IPS DF 6.9 (cell line): ENCODE measurements at places on chromosomes 12 and 14.

DNA sequence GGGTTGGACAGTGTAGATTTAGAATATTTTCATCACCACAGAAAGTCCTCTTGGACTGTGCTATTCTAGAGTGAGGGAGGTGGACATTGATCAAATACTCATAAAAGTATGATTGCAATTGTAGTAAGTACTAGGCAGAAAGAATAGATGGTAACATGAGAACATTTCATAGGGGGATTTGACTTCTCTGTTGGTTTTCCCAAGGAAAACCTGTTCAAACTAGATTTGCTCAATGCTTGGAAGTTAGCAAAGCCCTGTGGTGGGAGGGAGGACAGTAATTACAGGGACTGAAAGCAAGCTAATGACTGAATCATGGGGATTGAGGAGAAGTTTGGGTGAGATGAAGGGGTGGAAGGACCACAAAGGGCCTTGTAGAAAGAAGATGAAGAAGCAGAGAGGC lies 24.4 kb upstream of the EID3 start:
- no peak for DNase-seq

GRCh38 chr12:22046968-22047390 lies 961 bp downstream of the CMAS start:
- DNase-seq: no peak

GRCh38 chr14:103868242-103868897 lies 21.0 kb upstream of the PPP1R13B start:
- DNase-seq: no peak

DNA sequence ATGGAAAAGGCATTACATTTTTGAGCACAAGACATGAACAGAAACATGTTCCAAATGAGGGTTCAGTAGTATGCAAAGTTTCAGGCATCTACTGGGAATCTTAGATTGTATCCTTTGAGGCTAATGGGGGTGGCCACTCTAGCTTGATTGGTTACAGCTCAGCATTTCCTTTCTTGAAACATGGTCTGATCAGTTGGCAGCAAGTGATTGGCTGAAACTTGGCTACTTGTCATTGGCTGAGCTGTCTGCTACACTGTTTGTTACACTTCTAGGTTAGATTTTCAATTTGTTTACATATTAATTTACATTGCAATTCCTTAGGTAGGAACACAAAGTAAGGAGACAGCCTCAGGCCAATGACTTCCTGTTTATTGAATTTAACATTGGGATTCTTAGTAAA lies 918.0 kb upstream of the SEL1L start:
- DNase-seq: peak; percentile 7

GRCh38 chr14:39680777-39681176 lies 248.5 kb upstream of the FBXO33 start:
- DNase-seq: no peak

GRCh38 chr14:90797919-90798318 lies 18.3 kb downstream of the TTC7B start:
- no peak for DNase-seq

GRCh38 chr14:106490442-106490841 lies 964.1 kb downstream of the TMEM121 start:
- no peak for DNase-seq

DNA sequence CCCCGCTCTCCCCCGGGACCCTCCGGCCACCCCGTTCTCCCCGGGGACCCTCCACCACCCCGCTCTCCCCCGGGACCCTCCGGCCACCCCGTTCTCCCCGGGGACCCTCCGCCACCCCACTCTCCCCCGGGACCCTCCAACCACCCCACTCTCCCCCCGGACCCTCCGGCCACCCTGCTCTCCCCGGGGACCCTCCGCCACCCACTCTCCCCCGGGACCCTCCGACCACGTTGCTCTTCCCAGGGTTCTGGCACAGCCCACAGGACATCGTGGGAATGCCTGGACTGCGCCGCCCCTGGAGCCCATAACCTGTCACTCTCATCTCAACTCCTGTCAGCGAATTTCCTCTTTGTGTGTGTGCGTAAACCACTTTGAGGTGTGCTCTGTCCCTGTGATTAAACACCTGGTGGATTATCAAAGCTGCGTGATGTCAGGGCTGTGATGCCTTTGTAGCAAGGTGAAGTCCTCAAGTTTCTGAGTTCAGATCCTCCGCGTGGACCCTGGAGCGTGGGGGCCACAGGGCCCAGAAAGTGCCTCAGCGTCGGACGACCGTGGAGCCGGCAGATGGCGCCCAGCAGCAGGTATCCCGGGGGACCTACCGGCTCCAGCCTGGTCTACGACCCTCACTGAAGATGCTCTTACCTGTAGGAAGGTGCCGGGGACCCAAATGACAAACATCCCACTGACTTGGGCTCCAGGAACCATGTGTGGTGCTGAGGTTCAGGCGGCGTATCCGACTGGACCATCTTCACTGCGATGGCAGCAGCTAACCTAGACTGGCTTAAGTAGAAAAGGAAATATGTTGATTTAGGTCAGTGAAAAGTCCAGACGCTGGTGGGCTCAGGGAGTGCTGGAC lies 63.2 kb upstream of the GALNT9 start:
- no peak for DNase-seq

- no peak for DNase-seq
These were observed 9.4 kb downstream of the SART3 start for GRCh38 chr12:108551535-108551934.

DNA sequence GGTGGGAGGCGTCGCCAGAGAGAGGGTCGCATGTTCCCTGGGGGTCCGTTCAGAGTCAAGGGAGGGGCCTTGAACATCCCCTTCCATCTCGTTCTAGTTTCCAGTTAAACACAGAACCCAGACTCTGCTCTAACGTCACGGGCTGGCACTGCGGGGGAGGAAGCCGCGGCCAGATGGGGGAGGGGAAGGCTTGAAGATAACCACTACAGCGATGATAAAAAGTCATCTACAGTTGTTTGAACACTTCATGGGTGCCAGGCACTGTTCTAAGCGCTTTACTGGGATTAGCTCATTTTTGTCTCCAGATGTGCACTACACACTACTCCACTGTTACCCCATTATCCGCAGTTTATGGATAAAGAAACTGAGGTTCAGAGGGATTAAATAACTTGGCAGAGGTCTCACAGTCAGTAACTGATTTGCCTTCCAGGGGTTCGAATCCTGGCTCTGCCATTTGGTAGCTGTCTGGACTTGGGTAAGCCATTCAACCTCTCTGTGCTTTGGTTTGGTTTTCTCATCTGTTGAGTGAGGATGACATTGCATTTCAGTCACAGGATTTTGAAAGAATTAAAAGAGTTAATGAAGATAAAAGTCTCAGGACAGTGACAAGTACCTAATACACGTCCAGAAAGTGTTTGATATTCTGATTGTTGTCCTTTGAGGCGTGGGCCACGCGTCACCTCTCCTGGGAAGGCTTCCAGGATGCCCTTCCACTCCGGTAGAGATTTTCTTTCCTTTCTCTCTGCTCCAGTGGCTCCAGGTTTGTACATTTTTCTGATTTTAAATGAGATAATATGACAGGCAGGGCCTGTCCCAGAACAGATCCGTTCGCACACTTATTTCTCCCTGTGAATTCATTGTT lies 798 bp upstream of the RASAL1 start:
- DNase-seq: no peak

DNA sequence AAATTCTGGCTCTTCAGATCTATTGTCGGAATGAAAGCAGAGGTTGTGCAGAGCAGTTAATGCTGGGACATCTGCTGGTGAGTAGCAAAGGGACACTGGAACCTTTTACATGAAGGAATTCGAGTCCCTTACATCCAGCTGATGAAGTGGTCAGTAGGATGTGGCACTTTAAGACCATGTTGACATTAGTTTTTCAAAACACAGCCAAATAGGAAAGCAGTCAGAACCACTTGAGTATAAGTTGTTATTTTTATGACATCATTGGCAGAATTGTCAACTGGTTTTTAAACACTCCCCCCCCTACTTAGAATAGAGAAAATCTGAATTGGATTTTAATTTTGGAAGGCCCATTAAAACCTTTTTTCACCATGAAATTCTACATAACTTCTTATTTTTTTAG lies 46.8 kb upstream of the AMN start:
- DNase-seq: no peak

DNA sequence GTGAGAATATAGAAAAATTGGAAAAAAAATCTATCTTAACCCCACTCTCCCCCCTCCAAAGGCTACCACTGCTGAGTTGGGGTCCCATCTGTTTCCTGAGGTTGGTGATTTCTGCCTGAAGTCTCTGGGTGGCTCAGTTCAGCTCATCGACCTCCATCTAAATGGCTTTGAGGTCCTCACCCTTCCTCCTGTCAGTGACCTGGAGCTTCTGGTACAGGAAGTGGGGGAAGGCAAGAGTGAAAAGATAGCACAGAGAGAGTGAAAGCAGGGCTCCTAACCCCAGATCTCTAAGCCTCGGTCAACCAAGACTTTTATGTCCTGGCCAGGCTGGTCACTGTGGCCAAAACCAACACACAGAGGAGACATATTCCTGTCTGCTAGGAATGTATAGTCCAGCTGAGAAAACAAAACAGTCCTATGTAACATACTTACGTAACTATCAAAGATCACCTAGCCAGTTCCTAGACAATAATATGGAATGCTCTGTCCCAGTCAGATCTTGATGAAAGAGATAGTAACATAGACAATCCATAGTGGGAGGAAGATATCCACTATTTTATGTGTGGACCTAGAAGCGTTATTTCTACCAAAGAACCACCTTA lies 12.3 kb upstream of the KRT73 start:
- no peak for DNase-seq

DNA sequence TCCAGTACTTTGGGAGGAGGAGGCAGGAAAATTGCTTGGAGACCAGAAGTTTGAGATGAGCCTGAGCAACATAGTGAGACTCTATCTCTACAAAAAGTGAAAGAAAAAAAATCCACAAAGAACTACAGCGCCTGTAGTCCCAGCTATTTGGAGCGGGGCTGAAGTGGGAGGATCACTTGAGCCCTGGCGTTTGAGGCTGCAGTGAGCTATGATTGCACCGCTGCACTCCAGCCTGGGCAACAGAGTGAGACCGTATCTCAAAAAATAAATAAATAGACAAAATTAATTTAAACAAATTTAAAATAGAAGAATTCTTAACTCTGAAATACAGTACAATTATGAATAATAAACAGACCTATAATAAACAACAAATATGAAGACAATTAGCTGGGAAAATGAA lies 40.9 kb downstream of the ATL1 start:
- no peak for DNase-seq
